ENCODE measurements at places on chromosomes 16 and 17.

GRCh38 chr16:35792516-35793285 is 2333.3 kb downstream of the TP53TG3F start:
- DNase-seq = no peak

DNA sequence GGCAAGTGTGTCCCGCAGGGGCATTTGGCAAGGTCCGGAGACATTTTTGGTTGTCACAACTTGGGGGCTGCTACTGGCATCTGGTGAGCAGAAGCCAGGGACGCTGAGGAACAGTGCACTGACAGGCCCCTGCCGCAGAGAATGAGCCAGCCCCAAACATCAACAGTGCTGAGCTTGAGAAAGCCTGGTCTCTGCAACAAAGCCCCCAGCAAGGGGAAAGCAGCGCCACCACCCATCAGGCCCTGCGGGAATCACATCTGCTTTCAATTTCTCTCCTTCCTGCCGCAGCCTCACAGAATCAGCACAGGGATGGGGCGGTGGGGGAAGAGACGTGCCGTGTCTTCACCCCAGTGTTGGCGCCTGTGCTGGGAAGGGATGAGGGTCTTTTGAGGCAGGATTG is 14.8 kb upstream of the PRPSAP1 start:
- DNase-seq = no peak

- no peak for DNase-seq
These were observed 7.1 kb downstream of the CTRB1 start for GRCh38 chr16:75225678-75226515.

- DNase-seq = no peak
These were observed 773 bp upstream of the NETO2 start for GRCh38 chr16:47144559-47144877.

DNA sequence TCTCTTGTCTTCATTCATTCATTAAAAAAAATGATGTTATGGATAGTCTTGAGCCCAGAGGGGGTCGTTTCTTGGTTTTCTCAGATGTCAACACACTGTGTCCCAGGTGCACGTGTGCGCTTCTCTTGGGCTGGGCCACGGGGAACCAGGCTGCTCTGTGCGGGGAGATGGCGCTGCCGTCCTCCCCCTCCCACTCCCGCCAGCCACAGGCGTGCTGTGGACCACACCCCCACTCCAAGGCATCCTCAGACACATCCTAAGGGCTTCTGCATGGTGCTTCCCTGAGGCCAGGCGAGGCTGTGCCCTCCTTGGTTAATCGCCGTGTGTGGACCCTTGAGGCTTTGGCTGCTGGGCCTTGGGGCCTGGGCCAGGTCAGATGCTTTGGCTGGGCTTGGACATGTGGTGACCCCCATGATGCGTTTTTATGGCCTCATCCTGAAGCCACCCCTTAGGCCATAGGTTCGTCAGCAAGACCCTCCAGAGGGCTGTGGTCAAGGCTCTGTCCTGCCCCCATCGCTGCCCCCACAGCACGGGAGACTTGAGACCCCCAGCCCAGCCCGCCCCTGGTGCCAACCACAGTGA is 245.7 kb upstream of the CIBAR2 start:
- no peak for DNase-seq

DNA sequence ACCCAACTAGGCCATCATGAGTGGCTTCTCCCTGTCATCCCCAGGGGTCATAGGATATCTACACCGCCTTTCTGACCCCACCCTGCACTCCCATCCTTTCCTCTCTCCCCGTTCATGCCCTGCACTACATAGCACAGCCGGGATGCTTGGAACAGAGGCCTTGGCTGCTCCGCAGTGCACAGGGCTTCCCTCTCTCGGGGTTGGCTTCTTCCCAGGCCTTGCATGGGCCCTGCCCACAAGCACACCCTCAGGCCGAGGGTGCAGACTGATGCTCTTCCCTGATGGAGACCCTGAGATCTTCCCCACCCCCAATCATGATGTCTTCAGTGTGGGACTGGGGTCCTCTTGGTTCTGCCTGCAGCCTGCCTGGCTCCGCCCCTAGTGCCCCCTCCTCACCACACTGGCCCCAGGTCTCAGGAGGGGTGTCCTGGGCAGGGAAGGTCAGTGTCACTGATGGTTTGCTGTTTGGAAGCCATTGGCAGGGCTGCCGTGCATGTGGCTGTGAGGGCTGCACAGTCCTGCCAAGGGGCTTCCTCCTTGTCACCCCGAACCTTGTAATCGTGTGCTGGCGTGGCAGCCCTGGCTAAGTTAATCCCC is 14.3 kb upstream of the NAGLU start:
- DNase-seq = no peak

- no peak for DNase-seq
These were observed 14.3 kb downstream of the NME2 start for GRCh38 chr17:51180486-51180885.

GRCh38 chr17:2336852-2337543 is at the start of gene SGSM2:
Gene SGSM2, plus strand, starts transcription at chr17:2337501. Its CDS starts 188 bp downstream, at chr17:2337689.
- DNase-seq = no peak

GRCh38 chr17:8960325-8961140 is 5.0 kb downstream of the PIK3R5 start:
- no peak for DNase-seq

- no peak for DNase-seq
These were observed 13.0 kb downstream of the SARM1 start for GRCh38 chr17:28384281-28385036.

DNA sequence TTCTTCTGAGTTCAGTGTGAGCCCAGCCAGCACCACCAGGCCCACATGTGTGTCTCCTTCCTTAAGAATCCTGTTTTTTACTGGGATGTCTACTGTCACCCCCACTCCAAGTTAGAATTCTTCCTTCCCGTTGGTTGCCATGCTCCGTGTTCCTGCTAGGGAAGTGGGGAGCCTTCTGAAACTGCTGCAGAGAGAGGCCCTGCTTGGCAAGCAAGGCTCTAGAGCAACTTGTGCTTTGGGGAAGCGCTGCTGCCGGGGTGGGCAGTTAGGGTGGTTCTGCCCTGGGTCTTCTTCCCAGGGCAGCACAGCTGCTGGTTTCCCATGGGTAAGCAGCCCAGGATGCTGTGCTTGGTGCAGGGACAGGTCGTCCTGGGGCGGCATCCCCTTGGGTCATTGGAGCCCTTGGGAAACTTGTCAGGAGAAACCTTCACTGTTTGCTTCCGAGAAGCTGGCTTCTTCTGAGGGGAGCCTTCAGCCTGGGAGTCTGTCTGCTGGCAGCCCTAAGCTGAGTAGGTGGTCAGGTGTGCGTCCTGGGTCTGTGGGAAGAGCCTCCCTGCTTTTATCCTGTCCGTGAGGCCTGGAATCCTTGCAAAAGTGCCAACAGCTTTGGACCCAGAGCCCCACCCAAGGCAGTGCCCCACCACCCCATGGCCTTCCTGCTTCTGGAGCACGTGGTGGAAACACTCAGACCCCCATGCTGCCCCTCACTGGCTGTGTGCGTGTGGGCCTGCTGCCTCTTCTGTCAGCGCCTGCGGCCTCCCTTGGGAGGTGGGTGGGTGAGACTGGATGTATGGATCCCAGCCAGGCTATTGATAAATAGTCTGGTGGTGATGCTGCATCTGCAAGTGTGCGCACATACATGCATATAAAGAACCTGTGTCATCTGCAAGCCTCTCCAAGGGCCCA is 71.8 kb downstream of the PLD6 start:
- DNase-seq = no peak

GRCh38 chr16:71513302-71513701 is 12.9 kb upstream of the CHST4 start:
- DNase-seq = no peak

DNA sequence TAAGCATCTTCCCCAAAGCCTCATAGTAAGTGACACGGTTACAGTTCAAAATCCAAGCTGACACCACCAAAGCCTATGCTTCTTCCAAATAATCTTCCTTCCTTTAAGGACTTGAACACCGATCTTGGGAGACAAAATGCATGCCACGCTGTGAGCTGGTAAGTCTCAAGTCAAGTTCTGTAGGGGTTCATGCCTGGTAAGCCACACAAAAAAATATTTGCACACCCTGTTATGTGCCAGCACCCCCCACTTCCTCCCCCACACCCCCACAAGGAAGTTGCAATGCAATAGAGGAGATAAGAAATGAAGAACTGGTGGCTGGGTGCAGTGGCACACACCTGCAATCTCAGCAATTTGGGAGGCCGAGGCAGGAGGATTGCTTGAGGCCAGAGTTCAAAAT is 5.6 kb downstream of the NOG start:
- no peak for DNase-seq

DNA sequence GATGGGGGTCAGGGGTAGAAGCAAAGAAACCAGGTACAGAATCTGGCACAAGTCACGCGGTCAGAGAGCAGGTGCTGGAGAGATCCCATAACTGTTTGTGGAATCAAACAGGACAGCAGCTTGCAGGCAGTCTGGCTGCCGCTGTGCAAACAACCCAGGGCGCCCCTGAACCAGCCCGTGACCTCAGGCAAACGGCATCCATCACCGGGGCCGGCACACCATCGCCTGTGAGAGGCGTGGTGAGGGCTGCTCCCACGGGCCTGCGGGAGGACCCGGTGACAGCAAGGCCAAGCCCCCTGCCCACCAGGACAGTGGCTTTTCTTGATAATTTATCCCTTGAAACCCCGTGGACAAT is 47.9 kb downstream of the CBFA2T3 start:
- DNase-seq = no peak

DNA sequence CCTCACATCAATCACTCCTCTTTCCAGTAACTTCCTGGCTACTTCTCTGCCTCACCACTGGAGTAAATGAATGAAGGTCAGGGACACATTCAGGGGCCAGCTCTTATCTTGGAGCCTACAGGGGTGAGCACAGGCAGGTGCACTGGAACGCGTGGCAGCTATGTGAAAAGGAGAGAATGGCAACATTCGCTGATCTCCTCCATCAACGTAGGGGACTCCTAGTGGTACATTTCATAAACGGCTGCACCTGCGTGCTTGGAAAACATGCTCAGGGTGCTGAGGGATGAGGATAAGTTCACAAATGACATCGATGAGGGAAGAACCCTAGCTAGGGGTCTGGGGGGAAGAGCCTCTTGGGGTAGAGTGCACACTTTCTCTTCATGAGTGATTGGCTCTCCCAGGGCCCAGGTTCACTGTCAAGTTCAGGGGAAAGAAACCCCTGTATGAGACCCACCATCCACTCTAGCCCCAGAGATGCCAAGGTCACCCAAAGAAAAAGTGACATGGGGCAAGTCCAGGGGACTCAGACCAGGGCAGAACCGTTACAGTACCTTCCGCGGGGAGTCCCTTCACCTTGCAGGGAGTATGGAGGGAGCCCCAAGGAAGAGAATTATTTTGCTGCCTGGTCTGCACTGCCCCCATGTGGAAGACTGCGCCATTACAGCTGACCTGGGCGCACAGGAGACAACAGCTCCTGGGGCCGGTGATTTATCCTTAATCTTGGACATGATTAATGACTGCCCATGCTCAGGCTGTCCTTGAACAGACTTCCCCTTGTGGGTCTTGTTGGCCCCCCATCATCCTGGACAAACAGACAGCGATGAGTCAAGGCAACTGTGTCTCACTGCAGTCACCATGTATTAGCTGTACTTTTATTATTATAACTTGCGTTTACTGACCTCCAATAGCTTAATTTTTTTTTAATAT is 30.1 kb downstream of the VAC14 start:
- no peak for DNase-seq

DNA sequence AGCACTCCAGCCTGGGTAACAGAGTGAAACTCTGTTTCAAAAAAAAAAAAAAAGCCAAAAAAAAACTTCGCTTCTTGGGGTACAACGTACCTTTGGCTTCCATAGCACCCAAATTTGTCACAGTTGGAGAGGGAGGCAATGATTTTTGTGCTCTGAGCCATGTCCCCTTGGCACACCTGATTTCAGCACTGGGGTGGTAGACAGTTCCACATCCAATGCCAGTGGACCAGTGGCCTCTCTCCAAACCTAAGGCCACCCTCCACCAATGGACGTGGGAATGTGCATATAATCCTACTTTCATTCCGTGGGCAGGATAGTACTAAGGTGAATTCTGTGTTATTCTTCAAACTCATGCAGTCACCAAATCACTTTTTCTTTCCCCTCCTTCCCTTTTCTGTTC is 47.5 kb downstream of the SALL1 start:
- DNase-seq = no peak

DNA sequence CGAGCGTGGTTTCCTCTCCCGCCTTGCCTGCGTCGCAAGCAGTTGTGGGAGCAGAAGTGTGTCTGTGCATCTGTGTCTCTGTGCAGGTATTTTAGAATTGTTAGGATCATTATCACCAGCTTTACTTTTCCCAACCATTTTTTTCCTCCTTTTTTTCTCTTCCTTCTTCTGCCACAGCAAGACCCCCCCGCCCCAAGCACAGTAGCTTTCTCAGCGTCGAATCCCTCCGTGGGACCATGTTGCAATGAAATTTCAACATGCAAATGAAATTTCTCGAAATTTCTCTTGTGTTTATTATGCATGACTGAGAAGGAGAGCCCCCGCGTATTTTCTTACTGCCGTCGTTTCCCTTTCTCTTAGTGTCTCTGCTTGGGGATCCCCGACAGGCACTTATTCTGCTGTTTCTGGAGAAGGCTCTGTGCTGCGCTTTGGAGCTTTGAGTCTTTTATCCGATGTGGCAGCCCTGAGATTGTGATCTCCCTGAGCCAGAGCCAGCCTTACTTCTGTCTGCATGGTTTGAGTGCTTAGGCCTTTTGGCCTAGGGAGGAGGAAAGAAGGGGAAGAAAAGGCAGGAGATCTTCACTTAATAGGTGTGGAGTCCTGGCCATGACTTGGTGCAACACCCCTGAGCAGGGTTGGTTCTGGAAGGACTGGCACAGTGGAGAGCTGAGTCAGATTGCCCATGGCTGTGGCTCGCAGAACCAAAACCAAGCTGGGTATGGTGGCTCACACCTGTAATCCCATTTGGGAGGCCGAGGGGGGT is 5.0 kb downstream of the ARMC7 start:
- DNase-seq = no peak

- DNase-seq = no peak
These were observed 27.5 kb downstream of the TVP23A start for GRCh38 chr16:10791048-10791447.

DNA sequence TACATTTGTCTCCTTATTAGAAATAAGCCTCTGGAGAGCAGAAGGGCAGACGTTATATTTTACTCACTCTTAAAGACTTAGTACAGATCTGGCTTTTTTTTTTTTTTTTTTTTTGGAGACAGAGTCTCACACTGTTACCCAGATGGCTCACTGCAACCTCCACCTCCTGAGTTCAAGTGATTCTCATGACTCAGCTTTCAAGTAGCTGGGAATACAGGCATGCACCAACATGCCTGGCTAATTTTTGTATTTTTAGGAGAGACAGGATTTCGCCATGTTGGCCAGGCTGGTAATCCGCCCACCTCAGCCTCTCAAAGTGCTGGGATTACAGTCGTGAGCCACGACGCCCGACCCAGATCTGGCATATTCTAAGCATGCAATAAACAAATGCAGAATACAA is 36.4 kb upstream of the TMEM97 start:
- DNase-seq = no peak

All from GOT3 (cell line).